ENCODE measurements at places on chromosomes 11 and 22.

DNA sequence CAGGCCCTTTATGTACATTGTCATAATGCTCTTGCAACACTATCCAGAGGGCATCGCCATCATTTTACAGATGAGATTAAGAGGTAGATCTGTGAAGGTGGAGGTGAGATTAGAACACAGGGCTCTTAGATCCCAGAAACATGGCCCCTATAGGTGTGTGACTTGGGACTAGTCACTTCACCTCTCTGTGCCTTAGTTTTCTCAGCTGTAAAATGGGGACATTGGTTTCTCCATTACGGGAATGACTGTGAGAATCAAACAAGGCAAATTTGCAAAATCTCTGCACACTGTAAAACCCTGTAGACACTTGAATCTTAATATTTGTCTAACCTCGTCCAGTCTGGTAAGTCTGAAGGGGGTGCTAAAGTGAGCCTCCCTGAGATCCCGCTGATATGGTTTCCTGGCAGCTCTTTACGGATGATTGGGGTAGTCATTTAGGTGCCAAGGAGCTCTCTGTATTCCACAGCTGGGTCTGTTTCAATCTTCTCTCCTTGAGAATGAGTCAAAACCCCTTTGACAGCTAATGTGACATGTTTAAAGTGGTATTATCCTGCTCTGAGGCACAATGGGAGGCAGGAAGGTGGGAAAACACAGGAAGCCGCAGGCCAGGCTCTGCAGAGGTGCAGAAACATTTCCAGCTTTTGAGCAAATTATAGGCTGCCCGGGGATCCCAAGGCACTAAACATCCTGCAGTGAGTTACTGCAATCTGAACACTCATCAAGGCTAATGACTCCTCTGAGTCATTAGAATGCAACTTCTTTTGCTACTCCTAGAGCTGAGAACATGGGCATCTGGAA lies 140.8 kb downstream of the CCDC81 start:
- DNase-seq: no peak

DNA sequence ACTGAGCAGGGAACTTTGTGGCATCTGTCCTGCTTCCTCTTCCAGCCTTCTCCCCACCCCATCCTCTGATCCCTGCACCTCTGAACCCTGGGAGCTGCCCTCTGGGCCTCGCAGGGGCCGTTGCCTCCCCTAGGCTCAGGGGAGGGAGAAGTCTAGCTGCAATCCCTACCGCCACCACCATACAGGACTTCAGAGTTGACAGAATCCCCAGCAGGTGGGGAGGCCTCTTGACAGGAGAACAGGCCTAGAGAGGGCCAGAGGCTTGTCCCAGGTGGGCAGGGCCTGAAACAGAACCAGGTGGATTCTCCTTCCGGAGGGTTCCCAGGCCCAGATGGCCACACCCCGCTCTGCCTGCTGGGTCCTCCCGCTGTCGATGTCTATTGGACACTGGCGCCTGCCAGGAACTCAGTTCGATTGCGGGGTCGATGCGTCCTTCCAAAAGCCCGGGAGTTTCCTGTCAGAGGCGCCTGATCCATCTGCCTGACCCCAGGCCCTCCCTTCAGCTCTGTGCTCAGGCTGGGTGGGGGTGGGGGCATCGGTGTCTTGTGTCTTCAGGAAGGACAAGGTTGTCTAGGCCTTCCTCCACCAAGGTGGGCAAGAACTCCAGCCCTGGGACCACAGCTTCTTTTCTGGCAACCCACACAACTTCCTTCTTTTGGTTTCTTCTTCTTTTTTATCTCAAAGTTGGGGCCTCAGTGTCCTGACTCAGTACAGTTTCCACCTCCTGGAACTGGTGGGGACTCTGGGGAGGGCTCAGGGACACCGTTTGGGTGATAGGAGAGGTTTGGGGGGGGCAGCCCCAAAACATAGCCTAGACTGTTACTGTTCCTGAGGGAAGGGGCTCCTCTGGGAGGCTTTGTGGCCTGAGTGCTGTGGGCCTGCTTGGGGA lies 6.4 kb downstream of the STARD10 start:
- no peak for DNase-seq

GRCh38 chr22:21446128-21446826 lies 20.9 kb upstream of the TMEM191C start:
- peak; percentile 81 for DNase-seq

DNA sequence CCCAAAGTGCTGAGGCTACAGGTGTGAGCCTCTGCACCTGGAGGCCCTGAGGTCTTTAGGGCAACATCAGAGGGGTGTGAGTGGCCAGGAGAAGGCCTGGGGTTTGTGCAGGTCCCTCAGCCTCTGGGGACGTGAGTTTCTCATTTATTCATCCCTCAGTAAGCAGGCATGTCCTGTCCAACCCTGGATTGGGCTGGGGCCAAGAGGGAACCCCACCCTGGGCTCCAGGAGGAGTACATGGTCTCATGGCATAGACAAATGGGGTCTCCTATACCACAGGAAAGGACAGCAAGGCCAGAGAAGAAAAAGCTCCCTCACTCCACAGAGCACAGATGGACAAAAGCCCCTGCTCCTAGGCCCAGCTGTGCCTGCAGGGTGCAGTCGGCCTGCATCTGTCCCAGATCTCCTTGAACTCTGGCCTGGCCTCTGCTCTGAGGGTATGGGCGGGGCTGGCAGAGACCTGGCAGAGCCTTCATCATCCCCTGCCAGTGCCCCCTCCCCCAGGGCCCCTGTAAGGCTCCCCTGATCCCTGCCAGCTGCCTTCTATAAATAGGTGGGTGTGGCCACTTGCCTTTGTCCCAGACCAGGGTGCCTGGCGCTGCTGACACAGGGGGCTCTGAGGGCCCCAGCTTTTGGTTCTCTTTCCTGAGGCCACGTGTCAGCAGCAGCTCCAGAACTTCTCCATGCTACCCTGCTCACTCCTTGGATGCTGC lies 34.6 kb downstream of the A4GALT start:
- no peak for DNase-seq

GRCh38 chr11:126707498-126707897 lies 293.1 kb downstream of the KIRREL3 start:
- DNase-seq: no peak

- no peak for DNase-seq
Measured at GRCh38 chr11:120401506-120401905, 65.3 kb downstream of the ARHGEF12 start.

GRCh38 chr22:46090036-46090591 lies 60.2 kb upstream of the PPARA start:
- no peak for DNase-seq

- no peak for DNase-seq
Measured at GRCh38 chr22:32465661-32466060, 1.4 kb upstream of the BPIFC start.

- DNase-seq: no peak
Measured at GRCh38 chr11:102393272-102393730, 46.3 kb downstream of the BIRC2 start.

Data from lower leg skin (tissue), 4 donors.